ENCODE measurements at places on chromosomes 2 and 18.

GRCh38 chr2:175769200-175769599 lies 232.9 kb downstream of the LNPK start:
- DNase-seq = peak; percentile 2

GRCh38 chr2:159506764-159507440 lies 109.4 kb downstream of the BAZ2B start:
- DNase-seq = peak; percentile 11

DNA sequence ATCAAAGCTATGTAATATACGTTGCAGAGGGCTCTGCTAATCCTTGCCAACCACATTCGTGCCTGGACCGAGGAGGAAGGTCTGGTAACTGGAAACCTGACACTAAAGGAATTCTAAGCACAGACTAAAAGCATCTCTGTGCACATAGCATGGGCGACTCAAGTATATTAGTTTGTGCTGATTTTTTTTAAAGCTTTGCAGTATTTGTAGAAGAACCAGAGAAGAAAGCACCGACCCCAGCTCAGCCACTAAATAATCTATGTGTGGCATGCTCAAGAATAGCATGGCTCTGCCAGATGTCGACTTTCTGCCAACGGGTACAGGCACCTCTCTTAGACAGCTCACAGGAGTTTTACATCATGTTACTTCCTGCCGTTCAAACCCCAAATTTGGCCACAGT lies 73.2 kb upstream of the NRP2 start:
- DNase-seq = peak; percentile 23

- peak; percentile 87 for DNase-seq
These were observed 43.9 kb upstream of the STPG4 start for GRCh38 chr2:47198985-47199451.

DNA sequence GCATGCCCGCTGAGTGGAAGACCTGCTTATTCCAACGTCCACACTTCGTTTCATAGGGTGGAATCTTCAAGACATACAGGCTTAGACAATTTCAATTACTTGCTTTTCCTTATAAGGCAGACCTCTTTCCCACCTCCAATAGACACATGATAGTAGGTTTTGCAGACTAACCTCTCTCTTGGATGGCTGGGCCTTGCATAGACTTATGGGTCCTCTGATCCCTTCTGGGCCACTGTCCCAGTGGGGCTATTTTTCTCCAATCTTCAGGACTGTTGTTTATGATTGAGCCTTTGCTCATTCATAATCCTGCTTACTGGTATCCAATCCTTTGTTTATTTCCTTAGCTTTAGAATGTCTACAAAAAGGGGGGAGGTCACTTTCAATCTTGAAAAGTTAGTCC lies 138.9 kb downstream of the FAM210A start:
- no peak for DNase-seq

DNA sequence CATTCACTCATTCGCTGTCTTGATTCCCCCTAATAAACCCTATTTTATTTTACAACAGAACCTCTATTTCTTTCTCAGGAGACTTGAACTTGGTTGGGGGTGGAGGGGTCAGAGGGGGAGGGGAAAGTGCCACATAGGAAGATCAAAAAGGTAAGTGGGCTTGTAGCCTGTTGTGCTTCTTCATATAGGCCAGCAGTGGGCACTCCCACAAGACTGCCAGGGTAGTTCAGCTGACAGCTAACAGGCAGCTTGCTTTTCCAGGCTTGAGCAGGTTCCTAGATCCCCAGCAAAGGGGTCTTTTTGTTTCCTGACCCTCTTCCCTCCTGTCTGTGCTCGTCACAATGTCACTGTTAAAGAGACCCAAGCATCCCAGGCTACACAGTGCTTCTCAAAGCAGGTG lies 829 bp upstream of the KIAA2012 start:
- no peak for DNase-seq

- DNase-seq = no peak
These were observed 2.0 kb downstream of the GALNT3 start for GRCh38 chr2:165792104-165792454.

DNA sequence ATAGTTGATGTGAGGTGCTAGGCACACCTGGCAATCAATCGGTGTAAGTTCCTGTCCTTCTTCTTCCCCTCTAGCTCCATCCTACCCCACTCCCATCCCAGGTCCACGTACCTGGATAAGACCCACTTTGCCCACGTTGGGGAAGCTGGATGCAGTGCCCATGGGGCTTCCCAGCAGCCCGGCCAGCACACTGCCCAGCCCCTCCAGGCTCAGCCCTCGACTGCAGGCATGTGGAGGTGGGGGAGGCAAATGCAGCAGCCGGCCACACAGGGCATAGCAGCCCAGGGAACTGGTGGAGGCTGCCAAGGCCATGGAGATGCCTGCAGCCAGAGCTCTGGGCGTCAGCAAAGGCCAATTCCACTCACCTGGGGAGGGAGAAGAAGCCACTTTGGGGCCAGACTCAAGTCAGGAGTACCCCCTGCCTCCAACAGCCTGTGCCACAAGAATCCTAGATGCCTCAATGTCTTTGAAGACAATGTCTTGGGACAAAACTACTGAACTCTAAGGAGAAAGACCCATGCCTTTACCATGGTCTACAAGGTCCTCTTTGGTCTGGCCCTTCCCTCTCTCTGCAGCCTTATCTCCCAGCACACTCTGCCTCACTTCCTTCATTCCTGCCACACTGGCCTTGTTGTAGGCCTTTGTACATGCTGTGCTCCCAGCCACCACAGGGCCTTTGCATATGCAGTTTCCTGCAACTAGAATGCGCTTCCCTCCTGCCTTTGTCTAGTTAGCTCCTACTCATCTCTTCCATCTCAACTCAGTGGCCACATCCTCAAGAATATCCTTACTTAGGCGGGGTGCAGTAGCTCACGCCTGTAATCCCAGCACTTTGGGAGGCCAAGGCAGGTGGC lies 4.5 kb downstream of the SLC23A3 start:
- no peak for DNase-seq

- peak; percentile 49 for DNase-seq
These were observed 313.4 kb downstream of the PRKCE start for GRCh38 chr2:45964906-45965305.

DNA sequence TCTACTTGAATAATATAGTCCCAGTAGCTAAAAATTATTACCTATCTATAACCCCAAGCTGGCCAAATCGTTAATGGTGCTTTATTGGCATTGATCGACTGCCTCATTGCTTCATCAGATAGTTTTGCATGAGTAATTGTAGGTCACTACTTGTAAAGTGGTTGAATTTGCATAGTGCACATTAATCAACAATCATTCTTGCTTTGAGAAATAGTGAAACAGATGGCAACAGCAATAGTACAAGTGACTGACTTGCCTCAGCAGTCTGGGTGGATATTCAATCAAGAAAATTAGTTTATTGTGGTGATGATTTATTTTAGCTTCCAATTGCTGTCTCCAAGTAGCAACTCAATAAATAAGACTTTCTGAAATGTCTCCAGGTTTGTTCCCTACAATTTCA lies 117.8 kb upstream of the NRXN1 start:
- DNase-seq = no peak

- DNase-seq = peak; percentile 77
These were observed 26.3 kb upstream of the EPG5 start for GRCh38 chr18:45993438-45993837.

- no peak for DNase-seq
These were observed 404.1 kb upstream of the CDH19 start for GRCh38 chr18:67007999-67008398.

DNA sequence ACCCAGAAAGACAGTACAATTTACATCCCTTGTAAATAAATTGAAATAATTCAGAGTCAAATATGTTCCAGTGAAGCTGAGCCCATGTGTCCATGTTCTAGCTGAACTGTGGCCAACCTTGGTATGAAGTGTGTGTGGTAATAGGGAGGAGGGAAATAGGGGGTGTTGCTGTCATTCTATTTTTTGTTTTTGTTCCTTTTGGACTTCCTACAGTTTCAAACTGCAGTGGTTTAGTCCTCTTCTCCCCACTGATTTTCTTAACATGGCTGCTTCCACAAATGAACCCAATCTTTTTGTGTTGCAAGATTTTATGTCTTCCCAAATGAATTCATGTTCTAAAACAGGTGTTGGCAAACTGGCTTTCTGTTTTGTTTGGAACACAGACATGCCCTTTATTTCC lies 156.9 kb downstream of the CCBE1 start:
- DNase-seq = peak; percentile 26

DNA sequence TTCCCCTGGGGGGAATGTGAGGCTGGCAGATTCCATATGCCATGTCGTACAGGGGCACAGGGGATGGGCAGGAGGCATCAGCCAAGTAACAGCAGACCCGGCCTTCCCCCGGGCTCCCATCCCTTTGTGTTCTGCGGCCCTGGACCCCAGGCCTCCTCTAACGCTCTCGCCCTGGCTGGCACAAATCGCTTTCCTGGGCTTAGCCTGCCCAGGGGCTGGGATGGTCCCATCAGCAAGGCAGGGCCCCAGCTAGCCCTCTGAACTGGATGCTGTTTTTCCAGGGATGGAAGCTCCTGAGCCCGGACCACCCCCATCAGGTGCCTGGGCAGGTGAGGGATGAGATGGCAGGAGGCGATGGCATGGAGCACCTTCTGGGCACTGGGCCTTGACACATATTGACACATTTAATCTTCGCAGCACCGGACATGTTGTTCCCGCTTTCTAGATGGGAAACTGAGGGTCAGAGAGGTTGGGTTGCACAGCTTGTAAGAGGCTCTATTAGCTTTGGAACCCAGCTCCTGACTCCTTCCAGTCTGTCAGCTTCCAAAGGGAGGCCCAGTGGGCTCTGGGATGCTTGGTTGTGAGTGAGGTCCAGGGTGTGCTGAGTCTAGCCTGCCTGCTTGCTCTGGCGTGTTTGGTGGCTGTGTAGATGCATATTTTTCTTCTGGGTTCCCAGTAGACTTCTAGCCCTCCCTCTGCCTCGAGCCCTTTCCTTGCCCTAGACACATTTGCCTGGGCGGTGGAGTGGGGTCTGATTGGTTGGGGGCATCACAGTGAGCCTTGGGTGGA lies 40.3 kb downstream of the GLI2 start:
- no peak for DNase-seq

DNA sequence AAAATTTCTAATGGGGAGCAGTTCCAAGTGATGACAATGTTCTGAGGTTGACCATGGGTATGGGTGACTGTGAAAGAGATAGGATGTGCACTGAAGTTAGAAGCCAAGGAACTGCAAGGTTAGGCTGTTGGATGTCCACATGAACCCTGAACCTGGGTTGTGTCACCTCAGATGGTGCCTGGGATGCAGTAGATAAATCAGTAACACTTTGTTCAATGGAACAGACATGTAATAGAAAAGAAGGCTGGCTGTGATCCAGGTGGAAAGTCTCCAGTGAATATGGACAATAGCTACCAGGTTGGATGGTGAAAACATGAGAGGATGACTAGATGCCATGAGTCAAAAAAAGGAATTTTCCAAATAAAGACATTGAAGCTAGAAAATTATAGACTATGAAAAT lies 131.4 kb downstream of the TRABD2A start:
- DNase-seq = no peak

DNA sequence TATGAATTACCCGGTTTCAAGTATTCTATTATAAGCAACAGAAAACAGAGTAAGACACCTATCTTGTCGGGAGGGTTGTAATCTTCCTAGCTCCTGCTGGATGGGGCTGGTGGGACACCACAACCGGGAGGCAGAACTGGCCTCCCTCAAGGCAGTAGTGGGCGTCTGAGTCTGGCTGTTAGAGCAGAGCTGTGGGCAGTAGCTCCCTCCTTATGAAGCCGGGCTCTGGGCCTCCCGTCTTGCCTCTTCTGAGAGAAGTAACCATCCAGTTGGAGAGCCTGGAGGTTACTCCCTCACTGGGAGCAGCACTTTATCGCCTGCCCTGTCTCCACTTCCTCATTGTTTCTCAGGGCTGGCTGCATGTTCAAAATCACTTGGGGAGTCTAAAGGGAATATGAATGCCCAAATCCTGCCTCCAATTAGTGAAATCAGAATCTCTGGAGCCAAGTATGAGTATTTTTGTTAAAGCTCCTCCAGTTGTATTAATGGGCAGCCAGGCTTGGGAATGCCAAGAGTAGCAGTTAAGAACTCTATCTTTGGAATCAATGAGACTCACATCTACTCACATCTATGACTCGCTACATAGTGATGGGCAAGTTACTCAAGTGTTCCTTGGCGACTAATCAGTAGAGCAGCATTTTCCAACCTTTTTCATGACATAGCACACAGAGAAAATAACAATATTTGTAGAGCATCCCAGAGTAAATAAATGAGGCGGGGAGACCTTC lies 27.3 kb upstream of the NRP2 start:
- peak; percentile 45 for DNase-seq
